ENCODE measurements at places on chromosomes 2 and 18.

GRCh38 chr2:27320958-27321543 lies 1.8 kb downstream of the MPV17 start:
- no peak for DNase-seq

- DNase-seq = no peak
These were observed 377.1 kb downstream of the TNS1 start for GRCh38 chr2:217625557-217626169.

- DNase-seq = no peak
These were observed 36.6 kb downstream of the CASP10 start for GRCh38 chr2:201219328-201220096.

GRCh38 chr2:137207030-137207429 lies 441.7 kb downstream of the THSD7B start:
- DNase-seq = no peak

GRCh38 chr2:217356781-217357180 lies 496.9 kb upstream of the TNP1 start:
- DNase-seq = no peak

GRCh38 chr2:85503851-85504777 lies 34.9 kb upstream of the MAT2A start:
- no peak for DNase-seq

GRCh38 chr2:53964987-53965687 lies 5.7 kb downstream of the PSME4 start:
- DNase-seq = no peak

- DNase-seq = no peak
These were observed 636 bp downstream of the CBLN2 start for GRCh38 chr18:72543357-72544055.

Measured in CD4-positive, alpha-beta T cell treated with Interleukin-10 for 1 hour (primary cell).